Activated T-cell treated with anti-CD3 and anti-CD28 coated beads, Interleukin-2, amount 50 U/mL, for 72 hours (primary cell): ENCODE measurements at places on chromosomes 3 and 15. TPM values are rescaled to one million over a fixed set of nuclear protein-coding genes. Genes with fewer than 3 reads are reported as not detected.
A peak's percentile ranks its signal among the peaks of the same experiment; 100 is the strongest.

ITGA11 gene
- 1.6 TPM for total RNA-seq

DNA sequence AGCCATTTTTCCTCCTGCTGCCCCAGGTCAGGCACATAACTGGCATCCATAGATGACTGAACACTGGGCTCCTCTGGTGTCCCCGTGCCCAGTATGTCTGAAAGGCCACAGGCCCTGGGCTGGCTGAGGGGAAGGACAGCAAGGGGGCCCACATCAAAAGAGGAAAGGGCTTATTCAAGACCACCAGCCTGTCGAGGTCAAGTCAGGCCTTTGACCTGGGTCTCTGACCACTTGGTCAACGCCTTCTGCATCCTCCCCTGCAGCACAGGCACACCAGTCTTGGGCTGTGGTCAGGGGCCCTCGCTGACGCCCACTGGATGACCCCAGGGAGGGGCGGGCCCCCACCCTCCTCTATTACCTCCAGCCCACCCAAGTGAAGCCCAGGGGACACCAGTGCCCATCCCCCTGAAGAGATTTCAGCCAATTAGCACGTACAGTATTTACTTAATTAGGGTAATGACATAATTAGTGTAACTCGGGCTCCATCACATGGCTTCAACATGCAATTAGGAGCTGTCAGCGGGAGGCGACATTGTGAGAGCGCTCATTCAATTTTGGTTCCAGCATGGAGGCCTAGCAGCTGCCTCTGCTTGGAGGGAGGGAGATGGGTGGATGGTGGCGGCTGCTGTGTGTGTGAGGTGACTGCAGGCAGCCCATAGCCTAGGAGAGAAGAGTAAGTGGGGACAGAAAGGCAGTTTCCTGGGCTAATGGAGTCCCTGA is 13.5 kb upstream of the DNAH1 start:
- DNase-seq: no peak

GRCh38 chr15:68983961-68984481 is 30.5 kb upstream of the NOX5 start:
- DNase-seq: no peak

DNA sequence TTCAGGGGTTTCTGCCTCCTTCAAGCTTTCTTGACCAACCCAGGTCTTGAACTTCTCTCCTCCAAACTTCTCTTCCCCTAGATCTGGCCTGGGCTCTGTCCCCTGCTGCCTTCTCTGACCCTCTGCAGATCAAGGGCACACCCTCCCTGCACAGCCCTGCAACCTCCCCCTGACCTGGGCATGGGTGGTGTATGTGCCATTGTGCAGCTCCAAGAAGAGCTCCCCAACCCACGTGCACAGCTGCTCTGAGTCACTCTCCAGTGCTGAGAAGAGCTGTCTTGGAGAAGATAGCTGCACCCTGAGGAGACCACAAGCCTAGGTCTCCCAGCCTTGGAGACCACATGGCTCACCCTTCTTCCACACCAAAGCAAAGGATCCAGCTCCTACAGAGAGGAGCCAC is 8.0 kb downstream of the MAN2C1 start:
- DNase-seq: no peak

DNA sequence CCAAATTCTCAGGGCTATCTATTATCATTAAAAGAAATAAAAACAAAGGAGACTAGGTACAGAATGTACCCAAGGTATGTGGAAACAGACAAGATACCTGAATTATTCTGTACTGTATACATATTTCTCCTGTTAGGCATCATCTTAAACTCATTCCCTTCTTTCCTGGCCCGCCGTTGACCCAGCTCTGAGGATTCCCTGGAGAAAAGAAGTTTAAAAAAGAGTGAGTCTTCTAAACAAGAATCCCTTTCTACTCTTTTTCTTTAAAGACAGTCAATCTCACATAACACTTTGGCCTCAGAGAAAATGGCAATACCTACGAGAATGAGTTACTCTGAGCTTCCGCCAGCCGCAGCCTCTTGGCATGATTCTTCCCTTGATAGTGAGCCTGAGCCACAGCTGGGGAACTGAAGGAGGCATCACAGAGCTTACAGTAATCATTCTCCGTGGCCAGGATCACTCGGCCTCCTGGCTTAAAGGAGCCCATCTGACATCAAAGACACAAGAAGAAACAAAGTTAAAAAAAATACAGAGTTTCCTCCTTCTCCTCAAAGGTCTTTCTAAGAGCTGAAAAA is 44.2 kb downstream of the ZMAT3 start:
- peak; percentile 38 for DNase-seq

- no peak for DNase-seq
Observed at GRCh38 chr3:132787616-132788300, 65.5 kb upstream of the NPHP3 start.

DNA sequence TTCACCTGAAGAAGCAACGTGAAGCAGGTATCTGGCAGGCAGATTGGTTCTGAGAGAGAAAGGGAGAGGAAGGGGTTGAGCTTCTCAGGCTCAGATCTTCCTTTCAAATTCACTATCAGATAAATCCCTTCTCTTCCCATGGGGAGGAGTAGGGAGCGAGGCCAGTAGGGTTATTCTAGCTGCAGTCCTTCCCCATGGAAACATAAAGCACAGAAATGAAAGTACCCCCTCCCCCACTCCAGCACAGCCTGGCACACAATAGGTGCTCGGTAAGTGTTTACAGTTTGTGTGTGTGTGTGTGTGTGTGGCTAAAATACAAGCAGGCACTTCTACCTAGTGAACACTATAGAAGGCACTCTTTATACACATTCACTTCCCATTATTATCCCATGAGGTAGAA is 20.8 kb upstream of the VPS8 start:
- no peak for DNase-seq

STRIT1 gene
- total RNA-seq: not detected

PRSS50 gene
- 0.07 TPM for total RNA-seq

DNA sequence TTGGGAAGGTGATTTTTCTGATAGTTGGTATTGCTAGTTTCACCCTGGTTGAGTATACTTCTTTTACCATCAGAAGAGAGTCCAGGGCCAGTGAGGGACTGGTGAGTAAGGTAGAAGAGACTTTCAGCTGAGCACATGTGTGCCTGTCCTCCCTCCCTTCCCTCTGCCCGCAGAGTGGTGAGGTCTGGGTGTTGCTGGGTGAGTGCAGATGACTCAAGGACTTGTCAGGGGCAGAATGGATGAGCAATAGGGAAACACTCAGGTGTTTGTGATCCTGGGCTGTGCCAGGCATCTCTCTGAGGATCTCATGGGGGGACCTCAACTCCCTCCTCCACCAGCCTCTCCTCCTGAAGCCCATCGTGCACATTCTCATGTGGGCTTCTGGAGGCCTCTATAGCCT is 76.0 kb upstream of the GSK3B start:
- DNase-seq: peak; percentile 16

CD276 gene
- total RNA-seq: 2.8 TPM

GRCh38 chr3:194476784-194477183 is 10.0 kb downstream of the ATP13A3 start:
- DNase-seq: no peak

MAP6D1 gene
- 1.4 TPM for total RNA-seq

DNA sequence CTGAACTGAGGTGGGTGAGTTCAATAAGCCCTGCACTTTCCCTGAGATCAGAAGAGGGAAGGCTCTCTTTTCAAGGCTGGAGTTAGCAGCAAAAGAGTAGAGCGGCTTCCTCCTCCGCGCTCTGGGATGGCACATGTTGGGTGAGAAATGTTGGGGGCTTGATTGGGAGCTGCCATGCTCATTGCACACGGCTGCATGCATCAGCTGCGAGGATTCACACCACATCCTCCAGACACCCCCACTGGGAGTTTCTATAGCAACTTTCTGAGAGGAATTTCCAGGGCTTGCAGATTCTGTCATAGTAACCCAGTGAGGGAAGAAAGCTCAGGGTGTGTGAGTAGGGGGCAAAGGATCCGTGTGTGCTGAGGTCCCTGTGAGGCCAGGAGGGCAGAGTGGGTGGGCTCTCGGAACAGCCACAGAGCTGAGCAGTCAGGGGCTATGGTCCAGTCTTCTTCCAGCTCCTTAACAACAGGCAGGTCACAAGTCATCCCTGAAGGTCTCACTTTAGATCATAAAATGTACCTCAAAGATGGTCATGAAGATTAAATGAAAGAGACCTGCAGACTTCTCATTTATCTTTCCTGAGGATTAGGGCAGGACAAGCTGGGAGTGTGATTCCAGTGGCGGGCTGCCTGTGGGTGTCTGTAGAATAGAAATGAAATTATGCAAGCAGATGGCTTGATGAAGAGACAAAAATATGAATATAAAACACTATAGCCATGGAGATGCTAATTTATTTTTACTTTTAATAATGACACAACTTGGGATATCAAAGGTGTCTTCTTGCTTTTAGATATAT is 75.7 kb upstream of the CHRNA7 start:
- DNase-seq: no peak
